Erythroblast (primary cell): ENCODE measurements at places on chromosomes 7 and 10.

- DNase-seq, result no peak
Observed at GRCh38 chr10:21972584-21972983, 30.9 kb downstream of the DNAJC1 start.

GRCh38 chr7:107494884-107495283 is 25.0 kb downstream of the GPR22 start:
- DNase-seq, result peak; percentile 47

- no peak for DNase-seq
Observed at GRCh38 chr7:157396316-157397035, 59.7 kb downstream of the DNAJB6 start.

DNA sequence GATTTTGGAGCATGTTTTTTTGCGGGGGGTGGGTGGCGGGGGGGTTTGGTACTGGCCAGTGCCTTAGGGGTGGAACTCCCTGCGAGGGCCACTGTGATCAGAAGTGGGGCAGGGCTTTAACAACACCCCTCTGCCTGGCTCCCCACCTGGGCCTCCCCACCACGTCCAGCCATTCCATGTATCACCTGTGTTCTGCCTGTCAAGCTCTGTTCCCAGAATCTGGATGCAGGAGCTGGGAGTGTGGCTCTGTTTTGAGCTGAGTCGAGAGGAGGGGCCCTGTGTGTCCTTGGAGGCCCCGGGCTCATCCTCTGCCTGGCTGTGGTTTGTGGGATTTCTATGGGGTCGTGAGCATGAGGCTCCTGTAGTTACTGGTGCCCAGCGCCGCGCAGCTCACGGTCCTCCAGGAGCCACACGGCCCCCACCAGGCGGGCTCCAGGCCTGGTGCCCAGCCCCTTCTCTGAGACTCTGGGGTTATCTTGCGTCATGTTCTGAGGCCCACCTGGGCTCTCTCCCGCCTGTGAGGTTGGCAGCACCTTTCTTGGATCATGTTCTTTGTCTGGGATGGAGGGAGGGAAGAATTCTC is 29.6 kb downstream of the PFKFB3 start:
- no peak for DNase-seq

DNA sequence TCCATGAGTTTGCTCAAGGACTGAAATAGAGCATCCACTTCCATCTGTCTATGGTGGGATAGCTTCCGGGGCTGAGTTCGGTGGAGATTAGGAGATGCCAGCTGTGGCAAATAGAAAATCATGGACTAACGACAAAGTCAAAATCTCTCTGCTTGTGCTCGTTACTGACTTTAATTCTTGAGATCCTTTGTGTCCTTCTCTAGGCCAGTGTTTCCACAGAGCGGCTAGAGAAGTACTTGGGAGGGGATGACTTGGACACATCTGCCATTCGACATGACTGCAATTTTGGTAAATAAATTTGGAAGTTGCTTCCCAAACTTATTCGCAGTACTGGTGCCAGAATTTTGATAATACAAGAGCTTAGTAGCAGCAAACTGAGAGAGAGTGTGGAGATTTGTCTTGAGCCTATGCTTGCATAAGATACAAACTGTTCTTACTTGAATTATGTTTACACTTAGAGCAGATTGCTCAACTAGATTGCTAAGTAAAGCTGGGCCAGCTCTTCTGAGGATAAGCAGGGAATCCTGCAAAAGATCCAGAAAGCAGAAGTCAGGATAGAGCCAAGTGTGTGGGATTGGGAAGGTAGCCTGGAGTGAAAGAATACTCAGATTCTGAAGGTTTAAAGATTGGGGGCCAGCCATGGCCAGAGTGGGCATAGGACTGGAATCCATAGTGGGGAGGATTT is 27.6 kb downstream of the ABCC2 start:
- no peak for DNase-seq

DNA sequence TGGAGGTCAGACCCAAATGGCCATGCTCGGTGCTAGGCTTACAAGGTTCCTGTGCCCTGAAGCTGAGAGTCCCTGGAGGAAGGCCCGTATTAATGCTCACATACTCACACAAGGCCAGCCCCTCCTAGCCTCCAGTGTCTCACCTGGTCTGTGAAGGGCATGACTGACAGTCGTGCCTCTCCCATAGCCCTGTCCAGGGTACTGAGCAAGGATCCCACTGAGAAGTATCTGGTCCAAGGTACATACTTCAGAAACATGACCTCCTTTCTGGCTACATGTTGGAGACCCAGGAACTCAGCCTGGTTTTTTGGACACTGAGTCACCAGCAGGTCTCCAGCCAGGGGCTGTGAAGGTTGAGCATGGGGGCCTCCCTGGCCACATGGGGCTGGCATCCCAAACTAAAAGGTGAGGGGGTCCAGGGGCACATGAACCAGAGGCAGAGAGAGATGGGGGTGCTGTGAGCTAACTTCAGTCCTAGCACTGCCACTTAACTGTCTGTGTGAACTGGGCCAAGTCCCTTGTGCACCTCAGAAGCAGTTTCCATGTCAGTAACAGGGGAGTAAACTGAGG is 17.6 kb upstream of the RASGEF1A start:
- no peak for DNase-seq

DNA sequence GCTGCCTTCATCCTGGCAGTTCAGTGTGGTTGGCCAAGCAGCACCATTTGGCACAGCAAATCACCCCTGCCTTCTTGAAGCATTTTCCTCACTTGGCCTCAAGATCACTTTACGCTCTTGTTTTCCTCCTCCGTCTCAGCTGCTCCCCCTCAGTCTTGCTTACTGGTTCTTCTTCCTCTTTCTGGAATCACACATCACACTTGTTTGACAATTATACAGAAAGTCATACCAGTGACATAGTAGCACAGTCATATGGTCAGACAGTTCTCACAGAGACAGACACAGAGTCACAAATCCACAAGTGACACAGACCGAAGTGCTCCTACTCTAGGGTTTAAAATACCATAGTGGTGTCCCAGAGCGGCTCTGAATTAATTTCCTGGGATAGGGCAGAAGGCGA is 43.8 kb upstream of the ARL4A start:
- no peak for DNase-seq

DNA sequence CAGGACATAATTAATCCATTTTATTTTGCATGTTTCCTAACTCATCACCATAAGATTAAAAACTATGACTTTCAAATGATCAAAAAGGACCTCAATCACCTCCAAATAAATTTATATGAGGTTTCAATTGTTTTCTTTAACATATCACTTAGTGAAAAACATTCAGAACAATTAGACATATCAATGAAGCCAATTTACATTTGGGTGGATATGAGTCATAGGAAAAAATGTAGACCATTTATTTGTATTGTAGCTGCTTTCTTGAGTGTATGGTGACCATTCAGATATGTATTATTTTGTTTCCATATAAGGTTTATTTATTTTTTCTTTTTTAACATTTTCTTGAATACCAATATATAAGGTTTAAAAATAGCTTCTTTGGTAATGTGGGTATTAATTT is 13.3 kb upstream of the EXOC6 start:
- no peak for DNase-seq

DNA sequence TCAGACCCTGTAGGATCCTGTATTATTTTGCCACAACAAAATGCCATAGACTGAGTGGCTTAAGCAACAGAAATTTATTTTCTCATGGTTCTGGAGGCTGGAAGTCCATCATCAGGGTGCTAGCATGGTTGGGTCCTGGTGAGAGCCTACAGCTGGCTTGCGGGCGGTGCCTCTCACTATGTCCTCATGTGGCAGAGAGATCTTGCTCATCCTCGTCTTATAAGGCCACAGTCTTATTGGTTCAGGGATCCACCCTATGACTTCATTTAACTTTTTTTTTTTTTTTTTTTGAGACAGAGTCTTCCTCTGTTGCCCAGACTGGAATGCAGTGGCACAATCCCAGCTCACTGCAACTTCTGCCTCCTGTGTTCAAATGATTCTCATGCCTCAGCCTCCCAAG is 90.9 kb downstream of the LSM5 start:
- DNase-seq, result no peak

DNA sequence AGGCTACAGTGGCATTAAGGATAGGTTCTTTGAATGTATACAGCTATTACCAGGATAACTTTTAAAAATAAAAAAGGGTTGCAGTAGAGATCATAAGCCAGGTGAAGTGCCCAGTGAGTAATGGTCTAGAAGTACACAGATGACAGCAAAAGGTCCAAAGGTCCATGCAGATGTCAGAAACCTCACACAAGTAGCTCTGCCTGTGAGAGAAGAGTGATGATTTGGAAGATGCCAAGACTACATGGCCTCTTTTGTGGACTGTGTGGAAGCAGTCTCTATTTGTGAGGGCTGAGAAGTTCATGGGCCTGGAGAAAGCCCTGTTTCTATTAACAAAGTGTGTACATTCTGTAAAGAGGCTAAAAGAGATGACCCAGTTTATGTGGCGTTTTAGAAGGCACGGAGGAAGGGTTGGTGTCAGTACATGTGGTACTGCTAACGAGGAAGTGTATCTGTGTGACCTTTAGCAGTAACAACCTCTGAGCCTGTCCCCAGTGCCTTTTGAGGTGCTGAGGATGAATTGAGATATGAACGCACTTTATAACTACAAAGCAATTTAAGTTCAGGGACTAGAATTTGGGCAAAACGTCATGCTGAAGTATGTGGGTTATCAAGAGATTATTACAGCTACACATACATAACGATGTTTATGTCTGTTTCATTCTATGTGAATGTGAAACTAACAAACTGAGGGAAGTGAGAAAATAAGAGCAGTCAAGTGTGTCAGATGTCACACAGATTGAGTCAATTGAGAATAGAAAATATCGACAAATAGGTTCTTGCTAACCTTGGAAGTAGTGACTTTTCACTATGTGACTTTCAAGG is 7.6 kb downstream of the CYCS start:
- no peak for DNase-seq

- DNase-seq, result no peak
Observed at GRCh38 chr7:11714676-11715075, 117.3 kb downstream of the THSD7A start.
